ENCODE measurements at places on chromosomes 2 and 18.
A peak's percentile ranks its signal among the peaks of the same experiment; 100 is the strongest.

DNA sequence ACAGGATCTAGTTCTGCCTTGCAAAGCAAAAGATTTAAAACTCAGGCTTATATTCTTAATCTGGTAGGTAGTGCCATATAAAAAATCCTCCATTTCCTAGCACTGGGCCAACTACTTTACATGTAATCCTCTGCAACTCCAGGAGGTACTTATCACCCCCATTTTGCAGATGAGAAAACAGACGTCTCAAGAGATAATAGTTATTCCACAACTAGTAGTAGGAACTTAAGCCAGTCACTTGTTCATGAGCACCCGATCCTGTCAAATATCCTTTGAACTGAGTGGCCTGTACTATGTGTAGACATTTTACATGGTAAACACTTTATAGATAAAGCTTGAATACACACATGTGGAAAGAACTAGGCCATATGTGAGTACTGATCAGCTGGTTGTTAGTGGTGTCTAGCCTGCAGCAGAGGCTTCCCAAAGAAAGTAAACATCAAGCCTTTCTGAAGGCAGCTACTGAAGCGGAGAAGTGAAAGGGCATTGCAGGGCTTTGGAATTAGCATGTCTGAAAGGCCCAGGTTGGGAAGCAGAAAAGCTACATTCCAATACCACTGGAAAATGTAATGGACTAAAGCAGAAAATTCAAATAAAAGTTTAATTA lies 48.0 kb downstream of the NAB1 start:
- no peak for DNase-seq

GRCh38 chr2:680496-680895 lies 3.3 kb upstream of the TMEM18 start:
- no peak for DNase-seq

DNA sequence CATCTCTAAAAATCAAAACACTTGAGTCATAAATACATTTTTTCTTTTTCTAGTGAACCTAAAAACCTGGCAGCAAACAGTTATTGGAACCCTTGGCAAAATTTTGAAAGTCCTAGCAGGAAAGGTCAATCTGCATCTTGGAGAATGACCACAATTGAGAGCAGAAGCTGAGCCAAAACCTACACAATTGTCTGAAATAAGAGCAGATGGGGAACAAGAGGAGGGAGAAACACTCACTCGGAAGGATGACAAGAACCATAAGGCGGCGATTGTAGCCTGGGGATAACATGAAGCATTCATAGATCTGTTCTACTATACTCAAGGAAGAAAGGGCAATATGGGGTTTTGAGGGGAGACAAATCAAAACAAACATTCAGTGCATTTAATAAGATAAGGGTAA lies 117.0 kb downstream of the CHN1 start:
- no peak for DNase-seq

- no peak for DNase-seq
Measured at GRCh38 chr18:32219431-32220018, 29.7 kb downstream of the MEP1B start.

DNA sequence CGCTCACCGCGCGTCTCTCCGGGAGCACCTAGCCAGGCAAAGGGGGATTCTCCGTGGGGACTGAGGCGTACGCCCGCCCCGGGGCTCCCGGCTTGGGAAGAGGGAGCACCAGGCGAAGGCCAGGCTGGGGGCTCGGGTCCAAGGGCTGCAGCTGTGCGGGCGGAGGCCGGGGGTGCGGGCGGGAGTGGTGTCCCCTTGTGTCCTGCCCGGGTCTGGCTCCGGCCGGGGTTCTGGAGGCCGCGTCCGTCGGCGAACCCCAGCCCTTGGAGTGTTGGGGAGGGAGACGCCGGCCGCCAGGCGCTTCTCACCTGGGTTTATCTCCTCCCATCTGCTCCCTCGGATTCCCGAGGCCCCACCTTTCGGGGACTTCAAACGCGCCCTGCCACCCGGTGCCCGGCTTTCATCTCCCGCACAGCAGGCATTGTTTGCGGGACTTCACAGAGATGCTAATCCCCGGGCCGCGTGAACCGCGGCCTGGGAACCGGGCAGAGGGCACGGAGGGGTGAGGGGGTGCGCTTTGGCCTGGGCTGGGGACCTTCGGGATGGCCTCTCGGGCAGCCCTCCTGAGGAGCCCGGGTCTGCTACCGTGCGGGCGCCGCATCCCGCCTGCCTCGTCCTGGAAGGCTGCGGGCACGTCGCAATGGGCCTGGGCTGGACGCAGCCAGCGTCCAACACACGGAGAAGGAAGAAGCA lies 5.0 kb upstream of the GBX2 start:
- no peak for DNase-seq

GRCh38 chr2:647691-648231 lies 29.4 kb downstream of the TMEM18 start:
- DNase-seq: no peak

- DNase-seq: no peak
Measured at GRCh38 chr2:166360426-166360825, 15.3 kb downstream of the SCN9A start.

DNA sequence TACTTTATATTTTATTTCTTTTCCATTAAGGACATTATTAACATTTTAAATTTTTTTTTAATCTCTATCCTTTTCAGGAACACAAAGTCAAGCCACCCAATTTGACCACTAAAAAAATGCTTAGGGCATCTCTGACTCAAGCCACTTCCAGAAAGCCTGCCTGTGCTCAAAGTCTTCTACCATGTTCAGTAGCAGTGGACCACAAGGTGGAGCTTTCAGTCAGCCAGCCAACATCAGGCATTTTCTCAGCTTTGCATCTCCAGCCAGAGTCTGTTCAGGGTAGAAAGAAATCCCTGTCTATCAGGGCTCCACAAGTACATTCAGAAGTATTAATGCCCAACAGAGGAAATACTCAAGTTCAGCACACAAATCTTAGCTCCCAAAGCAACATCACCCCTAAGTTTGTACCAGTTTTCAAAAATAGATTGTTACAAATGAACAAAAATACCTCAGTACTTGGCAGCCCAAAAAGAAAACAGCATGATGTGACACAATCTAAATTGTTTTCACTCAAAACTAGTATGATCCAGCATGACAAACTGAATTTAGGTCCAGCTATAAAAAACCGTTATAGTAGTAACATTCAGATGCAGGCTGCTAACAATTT lies 37.6 kb downstream of the C18orf63 start:
- DNase-seq: peak; percentile 59
